ENCODE measurements at places on chromosomes 3 and 15.

GRCh38 chr3:8869613-8870012 is 93.7 kb downstream of the RAD18 start:
- DNase-seq, result peak; percentile 92

DNA sequence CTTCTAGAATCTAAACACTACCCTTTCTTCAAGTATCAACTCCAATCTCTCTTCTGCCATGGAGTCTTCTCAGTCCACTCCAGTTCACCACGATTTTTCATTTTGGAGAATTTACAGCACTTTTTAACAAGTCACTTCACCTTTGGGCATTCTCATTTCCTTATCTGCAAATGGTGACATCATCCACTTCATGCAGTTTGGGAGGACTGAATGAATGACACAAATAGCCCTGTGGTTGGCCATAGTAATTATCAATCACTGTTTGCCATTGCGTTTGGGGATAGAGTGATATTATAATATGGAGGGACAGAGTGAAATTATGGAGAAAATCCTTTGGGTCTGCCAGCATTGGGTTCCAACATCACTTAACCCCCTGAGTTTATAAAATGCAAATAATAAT is 38.0 kb upstream of the TM4SF1 start:
- DNase-seq, result no peak

GRCh38 chr15:63210151-63211091 is 21.0 kb downstream of the RAB8B start:
- no peak for DNase-seq

- no peak for DNase-seq
These were observed 108.5 kb downstream of the ZIC4 start for GRCh38 chr3:147297761-147298350.

DNA sequence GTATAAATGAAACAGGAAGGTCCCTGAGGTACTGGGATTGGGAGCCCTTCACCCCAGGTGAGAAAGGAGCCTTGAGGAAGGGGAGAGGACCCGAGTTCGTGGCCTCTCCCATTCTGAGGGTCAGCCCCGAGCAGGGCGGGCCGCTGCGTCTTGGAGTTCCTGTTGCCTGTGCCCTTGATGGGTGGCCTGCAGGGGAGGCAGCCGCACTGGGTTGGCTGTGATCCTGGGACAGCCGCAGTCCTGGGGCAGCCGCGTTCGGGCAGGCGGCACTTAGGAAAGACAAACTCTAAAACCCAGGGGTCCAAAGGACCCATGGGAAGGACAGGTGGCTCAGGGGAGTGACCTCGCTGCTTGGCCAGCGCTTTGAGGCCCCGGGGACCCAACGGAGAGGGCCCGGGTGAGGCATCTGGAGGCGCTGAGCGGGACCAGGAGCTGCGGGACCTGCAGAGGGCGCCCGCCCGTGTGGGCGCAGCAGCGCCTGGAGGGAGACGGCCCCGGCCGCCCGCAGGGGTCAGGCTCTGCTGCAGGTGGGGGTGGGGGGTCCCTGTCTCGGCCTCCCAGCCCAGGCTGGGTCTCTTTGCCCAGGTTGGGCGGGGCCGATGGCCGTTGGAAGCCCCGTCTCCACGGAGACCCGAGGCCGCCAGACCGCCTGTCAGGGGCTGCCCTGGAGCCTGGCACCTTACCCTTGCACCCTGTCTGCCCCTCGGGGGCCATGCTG is 65.1 kb downstream of the HMCES start:
- no peak for DNase-seq

DNA sequence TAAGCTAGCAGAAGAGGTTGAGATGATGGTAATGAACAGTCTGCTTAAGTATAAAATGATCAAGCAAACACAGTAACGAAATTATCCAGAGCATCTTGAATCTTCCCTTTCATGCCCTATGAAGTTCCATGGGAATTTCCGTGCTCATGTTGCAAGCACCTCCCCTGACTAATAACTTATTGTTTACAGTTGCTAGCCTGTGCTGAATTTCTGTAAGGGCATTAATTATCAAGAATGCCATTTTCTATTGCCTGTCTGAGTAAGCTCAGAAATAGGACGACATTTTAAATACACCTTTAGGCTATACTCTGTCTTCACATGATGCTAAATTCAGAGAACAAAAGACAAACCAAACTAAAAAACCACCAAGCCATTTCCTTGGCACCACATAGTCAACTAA is 257.5 kb upstream of the LRTM1 start:
- no peak for DNase-seq

- no peak for DNase-seq
These were observed 3.5 kb downstream of the B3GALNT1 start for GRCh38 chr3:161101609-161102008.

GRCh38 chr3:147702509-147702908 is 293.3 kb downstream of the ZIC1 start:
- no peak for DNase-seq

DNA sequence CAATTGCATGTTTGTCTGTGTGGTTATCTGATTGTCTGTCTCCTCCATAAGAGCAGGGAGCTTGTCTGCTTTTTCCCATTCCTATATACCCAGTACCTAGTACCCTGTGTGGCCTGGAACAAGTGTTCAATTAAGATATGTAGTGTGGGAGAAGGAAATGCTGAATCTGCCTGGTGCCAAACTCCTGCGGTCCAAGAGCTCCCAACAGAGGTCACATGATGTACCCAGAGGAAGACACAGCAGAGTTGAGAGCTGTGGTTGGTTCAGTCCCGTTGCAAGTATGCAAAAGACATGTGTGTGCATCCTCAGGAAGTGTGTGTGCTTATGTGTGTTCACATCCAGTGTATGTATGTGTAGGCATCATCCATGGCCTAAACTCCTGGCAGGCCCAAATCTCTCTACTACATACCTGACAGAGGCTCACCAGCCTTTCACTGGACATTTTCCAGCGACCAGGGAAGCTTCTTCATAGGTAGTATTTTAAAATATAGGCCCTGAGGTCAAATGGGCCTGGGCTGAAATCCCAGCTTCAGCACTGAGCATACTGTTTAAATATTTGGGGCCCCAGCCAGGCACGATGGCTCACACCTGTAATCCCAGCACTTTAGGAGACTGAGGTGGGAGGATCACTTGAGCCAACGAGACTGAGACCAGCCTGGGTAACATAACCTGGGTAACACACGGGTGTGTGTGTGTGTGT is 34.0 kb upstream of the ITGA11 start:
- no peak for DNase-seq

DNA sequence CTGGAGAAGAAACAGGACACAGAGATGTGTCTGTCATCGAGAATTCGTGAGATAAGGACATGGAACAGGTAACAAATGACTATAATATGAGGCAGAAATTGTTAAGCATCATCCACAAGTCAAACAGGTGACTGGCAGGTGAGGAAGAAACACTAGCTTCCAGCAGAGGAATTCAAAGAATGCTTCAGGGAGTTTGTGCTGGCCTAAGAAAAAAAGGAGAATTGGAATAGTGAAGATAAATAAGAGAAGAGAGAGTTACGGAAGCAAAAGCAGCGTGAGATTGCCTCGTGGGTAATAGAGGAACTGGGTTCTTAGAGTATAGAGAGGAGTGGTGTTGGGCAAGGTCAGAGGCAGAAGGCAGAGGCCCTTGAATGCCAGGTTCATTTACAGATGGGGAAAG is 22.9 kb upstream of the FGF12 start:
- no peak for DNase-seq

Measured in kidney capillary endothelial cell (primary cell).